ENCODE measurements at places on chromosomes 16 and 17.

DNA sequence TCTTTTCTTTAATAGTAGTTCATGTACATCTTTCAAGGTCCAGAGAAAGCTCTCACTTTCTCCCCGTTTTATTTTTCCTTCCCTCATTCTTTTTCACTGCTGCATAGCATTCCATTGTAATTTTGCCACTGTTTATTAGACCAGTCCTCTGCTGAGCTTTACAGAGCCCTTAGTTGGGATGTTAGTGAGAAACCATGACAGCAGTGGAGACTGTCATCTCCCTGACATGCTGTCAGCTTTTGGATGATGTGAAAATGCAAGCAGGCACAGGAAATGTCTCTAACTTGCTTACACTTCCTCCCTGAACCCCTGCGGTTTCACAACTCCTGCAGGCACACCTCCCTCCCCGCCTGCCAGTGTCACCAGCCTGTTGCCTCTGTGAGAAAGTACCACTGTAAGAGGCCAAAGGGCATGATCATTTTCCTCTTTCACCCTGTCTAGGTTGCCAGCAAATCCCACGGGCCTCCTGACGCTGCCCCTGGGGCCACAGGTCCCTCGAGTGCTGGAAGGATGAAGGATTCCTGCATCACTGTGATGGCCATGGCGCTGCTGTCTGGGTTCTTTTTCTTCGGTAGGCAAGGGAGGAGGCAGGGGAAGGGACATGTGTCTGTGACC is at the start of gene ITGAL:
ITGAL (plus strand) TSS at position 415 of the 615 bp plus-strand sequence; CDS start at position 511, 96 bp downstream.
- DNase-seq = peak; percentile 91

DNA sequence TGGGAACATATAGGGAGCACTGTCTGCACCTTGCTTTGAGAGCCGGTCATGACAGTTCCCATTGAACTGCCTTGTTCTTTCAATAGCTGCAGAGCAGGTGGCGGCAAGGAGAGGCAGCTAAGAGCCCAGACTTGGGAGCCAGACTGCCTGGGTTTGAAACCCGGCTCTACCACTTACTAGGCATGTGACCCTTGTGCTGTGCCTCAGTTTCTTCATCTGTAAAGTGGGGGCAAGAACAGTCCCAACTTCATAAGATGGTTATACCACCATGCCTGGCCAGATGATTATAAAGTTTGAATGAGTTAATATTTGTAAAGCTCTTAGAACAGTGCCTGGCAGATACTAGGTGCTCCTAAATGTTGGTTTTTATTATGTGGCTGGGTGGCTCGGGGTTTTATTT is 14.4 kb downstream of the ERBB2 start:
- no peak for DNase-seq

- DNase-seq = peak; percentile 51
Observed at GRCh38 chr17:81322271-81323082, 27.4 kb upstream of the SLC38A10 start.

DNA sequence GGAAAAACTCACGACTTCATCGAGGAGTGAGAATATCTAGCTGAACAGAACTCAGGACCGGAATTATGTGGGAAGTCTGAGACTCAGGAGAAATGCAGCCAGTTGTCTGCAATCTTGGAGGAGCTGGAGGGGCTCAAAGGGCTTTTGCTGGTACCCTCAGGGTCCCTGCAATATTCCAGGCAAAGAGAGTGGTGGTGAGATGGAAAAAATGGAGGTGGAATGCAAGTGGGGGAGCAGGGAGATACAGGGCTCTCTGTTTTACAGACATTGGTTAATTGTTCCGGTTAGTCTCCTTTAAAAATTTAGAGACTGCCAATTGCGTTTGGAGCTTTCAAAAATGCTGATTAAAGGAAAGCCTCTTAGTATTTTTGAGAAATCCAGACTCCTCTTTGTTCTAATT is 18.2 kb upstream of the HP start:
- no peak for DNase-seq

DNA sequence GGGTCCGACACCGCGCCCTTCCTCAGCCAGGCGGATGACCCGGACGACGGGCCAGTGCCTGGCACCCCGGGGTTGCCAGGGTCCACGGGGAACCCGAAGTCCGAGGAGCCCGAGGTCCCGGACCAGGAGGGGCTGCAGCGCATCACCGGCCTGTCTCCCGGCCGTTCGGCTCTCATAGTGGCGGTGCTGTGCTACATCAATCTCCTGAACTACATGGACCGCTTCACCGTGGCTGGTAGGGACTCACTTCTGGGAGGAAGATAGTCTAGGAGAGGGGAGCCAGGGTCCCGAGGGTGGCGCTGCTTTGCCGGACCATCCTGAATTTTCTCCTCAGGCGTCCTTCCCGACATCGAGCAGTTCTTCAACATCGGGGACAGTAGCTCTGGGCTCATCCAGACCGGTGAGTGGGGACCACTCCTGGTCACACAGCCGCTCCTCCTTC is 601 bp downstream of the SPNS1 start:
- DNase-seq = no peak

DNA sequence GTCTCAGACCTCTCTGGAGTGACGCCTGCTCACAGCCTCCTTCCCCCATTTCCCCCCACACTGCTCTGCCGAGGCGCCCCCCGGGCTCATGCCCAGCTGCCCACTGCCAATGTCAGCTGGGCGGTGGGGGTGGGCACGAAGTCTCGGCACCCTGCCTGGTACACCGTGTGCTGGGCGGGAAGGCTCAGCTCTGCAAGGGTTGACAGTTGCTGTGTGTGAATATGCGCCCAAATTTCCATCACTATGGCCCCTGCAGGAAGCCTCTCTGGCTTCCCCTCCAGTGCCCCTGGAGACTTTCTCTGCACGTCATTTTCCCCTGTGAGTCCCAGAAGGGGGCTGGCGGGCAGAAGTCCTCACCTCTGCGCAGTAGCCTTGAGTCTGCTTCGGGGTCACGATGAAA is 11.6 kb upstream of the CAMKK1 start:
- DNase-seq = no peak

GRCh38 chr16:89035669-89036570 is 57.7 kb upstream of the ACSF3 start:
- no peak for DNase-seq

DNA sequence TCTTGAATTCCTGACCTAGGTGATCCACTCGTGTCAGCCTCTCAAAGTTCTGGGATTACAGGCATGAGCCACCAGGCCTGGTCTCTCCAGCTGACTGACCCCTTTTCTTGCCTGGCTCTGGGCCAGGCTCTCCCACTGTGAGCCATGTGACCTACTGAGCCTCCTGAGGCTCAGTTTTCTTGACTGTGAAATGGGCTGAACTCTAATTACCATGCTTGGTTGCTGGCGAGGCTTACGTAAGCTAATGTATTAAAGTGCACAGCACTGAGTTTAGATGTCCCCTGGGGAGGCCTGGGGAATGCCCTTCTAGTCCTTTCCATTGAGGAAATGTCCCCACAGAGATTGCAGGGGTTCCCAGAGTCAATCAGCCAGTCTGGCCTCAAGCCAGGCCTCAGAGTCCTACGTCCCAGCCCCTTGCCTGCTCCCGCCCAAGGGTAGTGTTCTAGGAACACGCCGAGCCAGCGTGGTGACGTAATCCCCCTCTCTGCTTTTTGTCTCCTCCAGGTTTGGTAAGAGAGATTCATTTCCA is 45.8 kb upstream of the LGALS9 start:
- DNase-seq = no peak

- DNase-seq = no peak
Observed at GRCh38 chr16:31475946-31476302, 4.0 kb downstream of the TGFB1I1 start.

- DNase-seq = no peak
Observed at GRCh38 chr16:12587170-12587569, 216.5 kb downstream of the CPPED1 start.

GRCh38 chr17:19415806-19416775 is 5.1 kb downstream of the RNF112 start:
- no peak for DNase-seq

GRCh38 chr17:73156887-73157520 is 7.8 kb upstream of the SSTR2 start:
- no peak for DNase-seq

DNA sequence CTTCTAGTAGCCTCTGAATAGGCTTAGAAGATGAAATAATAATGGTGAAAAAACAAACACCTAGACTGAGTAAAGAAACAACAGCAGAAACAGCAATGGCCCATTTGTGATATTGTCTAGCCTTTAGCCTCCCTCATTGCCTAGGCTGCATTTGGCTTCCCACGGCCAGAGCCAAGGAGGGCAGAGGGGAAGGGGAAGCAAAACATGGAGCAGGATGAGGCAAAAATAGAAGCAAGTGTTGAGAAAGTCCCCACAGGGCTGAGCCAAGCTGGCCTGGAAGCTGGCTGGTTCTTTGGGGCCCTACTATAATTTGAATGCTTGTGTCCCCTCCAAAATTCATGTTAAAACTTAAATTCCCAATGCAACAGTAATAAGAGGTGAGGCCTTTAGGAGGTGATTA is 60.2 kb upstream of the KSR1 start:
- DNase-seq = no peak

DNA sequence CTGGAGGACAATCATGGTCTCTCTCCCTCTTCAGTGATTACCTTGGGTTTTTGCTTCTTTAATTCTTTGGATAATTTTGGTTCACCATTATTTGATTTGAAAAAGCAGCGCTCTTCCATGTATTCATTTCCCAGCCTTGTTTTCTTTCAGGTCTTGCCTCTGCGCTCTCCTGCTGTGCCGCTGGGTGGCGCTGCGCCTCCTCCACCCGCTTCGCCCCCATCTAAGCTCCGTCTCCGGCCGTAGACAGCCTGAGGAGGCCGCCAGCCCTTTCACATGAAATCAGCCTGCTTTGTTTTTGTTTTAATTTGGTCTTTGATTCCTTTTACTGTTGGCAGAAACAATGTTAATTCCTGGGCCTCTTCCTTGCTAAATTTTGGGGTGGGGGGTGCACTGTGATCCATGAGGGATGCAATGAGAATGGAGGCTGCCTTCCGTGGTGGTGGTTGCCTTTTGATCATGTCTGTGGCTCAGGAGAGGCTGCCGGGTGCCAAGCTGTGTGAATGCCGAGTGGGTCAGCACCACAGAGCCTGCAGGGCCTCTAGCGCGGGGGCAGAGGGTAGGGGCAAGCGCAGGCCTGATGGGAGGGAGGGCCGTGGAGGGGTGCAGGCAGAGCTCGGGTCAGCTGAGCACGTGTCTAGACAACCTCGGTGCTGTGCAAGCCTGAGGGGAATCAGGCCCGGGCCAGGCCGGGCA is 64.1 kb downstream of the PLD6 start:
- DNase-seq = peak; percentile 56

- DNase-seq = peak; percentile 42
Observed at GRCh38 chr17:34146440-34147043, 108.5 kb upstream of the CCL2 start.

GRCh38 chr17:7851438-7852261 is 3.2 kb upstream of the TMEM88 start:
- DNase-seq = peak; percentile 95

DNA sequence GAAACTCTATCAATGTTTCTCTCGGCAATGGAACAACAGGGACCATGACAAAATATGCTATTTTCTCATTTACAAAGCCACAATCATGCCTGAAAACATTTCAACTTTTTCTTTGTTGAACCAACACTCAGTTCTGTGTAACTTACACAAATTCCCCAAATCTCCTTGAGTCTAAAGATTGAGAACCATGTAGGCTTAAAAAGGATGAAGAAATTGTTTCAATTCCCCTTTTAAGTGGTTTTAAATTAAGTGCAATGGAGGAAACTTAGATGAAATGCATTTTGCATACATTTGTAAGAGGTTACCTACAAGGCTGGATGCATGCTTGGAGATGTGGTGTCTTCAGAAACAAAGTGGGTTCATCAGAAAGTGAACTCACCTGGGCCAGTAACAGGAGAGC is 566.4 kb upstream of the CDH11 start:
- DNase-seq = no peak

DNA sequence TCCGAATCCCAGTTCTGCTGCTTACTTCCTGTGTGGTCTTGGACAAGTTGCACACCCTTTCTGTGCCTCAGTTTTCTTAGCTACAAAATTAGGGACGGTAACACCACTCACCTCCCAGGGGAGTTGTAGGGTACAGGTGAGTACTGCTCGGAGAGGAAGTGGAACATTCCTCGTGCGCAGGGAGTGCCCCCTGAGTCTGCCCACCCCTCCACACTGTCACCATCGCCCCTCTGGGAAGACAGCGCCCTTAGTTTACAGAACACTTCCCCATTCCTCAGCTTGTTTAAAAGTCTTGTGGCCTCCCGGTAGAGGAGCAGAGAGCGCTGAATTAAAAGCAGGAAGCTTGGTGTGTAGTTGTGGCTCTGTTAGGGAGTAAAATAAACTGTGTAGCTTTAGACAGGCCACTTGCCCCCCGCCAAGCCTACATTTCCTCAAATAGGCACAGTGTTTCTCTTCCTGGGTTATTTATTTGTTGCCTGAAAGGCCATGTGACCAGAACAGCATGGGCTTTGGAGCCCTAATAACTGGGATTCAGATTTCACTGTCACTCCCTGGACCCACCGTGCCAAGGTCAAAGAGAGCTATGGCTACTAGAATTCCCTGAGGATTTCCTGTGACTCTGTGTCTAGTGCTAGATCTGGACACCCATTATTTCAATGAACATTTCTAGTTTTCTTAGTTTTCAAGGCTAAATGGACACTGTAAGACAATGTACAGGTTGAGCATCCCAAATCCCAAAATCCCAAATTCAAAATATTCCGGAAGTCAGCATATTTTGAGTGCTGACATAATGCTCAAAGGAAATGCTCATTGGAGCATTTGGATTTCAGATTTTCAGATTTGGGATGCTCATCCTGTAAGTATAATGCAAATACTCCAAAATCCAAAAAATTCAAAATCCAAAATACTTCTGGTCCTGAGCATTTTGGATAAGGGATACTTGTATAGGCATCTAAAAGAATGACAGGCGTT is 372.5 kb downstream of the SNX29 start:
- no peak for DNase-seq

DNA sequence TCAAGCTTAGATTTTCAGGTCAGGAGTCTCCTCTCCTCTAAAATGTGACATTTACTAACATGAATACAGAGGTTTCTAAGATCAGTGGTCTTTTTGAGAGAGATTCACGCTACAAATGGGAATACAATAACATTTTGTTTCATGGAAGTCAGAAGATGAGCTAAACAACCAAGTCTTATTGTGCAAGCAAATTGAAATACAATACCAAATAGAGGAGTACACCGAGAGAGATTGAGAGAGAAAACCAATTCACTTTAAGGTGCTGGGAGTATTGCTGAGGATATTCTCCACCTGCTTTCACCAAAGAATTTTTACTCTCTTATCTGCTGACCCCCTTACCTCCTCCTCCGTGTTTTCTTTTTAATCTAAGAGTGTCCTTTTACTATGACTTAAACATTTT is 11.5 kb downstream of the VEZF1 start:
- no peak for DNase-seq

DNA sequence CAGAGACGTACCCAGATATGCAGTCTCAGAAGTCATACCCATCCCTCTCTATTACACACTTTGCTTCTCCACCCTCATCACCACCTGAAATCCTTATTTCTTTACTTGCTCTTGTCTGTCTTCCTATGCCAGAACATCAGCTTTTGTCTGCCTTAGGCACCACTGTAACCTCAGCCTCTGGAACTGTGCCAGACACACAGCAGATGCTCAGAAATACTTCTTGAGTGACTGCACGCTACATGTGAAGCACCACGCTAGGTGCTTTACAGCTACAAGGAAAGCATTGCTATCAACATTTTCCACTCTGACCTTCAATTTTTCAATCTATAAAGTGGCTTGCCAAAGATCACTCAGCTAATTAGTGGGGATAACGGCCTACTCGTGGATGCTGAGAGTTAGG is 226.8 kb downstream of the CHD9NB start:
- no peak for DNase-seq
